ENCODE measurements at places on chromosomes 6 and 20.

- no peak for DNase-seq
Observed at GRCh38 chr6:25314509-25315175, 35.5 kb downstream of the CARMIL1 start.

- no peak for DNase-seq
Observed at GRCh38 chr6:24076011-24076410, 50.0 kb upstream of the NRSN1 start.

- no peak for DNase-seq
Observed at GRCh38 chr6:113619077-113619476, 238.1 kb upstream of the MARCKS start.

- no peak for DNase-seq
Observed at GRCh38 chr20:2397091-2397490, 16.4 kb downstream of the TGM6 start.

- DNase-seq: no peak
Observed at GRCh38 chr6:11152581-11152980, 41.1 kb upstream of the ERVFRD-1 start.

DNA sequence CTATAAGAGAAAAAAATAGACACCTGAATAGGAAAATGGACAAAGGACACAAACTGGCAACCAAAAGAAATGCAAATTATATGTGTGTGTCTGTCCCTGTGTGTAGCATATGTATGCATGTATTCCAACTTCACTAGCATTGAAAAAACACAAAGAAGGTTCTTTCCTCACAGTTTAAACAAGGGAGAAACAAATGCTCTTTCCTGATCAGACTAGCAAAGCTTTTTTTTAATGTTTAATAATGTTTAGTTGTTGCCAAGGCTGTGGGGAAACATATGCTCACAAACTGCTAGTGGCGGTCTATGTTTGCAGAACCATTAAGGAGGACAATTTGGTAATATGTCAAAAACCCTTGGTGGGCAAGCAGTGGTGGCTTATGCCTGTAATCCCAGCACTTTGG is 22.4 kb downstream of the SMLR1 start:
- DNase-seq: no peak

- no peak for DNase-seq
Observed at GRCh38 chr6:43435682-43436437, 8.5 kb downstream of the ABCC10 start.

GRCh38 chr6:141878686-141879085 is 254.0 kb upstream of the GJE1 start:
- DNase-seq: no peak

- no peak for DNase-seq
Observed at GRCh38 chr6:100996409-100996808, 115.3 kb upstream of the ASCC3 start.

DNA sequence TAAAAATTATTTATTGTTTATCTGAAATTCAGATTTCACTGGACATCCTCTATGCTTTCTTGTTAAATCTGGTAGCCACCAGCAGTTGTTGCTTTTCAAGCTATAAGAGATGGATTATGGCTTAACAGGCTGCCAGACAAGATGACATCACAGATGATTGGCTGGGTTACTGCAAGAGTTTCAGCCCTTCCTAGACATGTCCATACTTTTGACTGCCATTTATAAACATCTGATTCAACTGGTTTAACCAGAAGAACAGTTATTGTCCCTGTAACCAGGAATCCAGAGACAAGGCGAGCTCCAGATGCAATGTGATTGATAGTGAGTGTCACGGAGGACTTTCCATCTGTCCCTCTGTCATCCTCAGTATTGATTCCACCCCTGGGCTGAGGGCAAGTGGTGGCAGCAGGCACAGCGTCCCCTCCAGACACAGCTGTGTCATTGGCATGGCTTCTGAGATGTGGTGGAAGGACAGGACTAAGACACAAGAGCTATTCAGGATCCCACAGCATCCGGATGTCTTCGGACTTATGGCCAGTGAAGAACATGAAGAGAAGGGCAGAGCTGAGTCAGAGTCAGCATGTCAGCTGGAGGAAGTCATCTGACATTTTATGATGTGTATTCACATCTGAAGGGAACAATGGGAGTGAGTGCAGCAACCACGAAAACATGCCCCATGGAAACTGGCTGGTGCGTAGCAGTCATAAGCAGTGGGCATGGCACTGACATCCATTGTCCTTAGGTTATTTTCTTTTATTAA is 284.5 kb upstream of the CDYL start:
- no peak for DNase-seq

GRCh38 chr6:4610256-4610655 is 165.9 kb upstream of the CDYL start:
- DNase-seq: no peak

GRCh38 chr6:2127484-2127911 is 117.9 kb downstream of the GMDS start:
- DNase-seq: no peak

- no peak for DNase-seq
Observed at GRCh38 chr6:64034291-64034690, 398.7 kb downstream of the PHF3 start.

DNA sequence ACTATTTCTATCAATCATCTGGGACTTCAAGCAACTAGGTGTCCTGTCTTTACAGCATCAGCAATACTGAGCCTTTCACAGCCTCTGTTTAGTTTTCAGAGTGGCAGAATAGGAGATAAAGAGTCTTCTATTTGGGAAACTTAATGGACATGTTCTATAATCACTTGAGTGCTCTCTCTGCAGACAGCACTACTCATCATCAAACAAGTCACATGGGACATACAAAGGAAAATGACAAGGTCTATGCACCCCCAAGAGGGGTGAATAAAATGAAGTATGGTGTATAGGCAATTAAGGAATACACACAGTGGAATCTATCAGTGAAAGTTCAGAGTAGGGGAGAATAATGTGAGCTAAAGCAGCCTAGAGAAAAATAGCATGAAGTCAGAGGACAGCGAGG is 237.8 kb upstream of the THEMIS start:
- no peak for DNase-seq

- DNase-seq: peak; percentile 44
Observed at GRCh38 chr6:89368107-89368506, 15.6 kb upstream of the UBE2J1 start.

DNA sequence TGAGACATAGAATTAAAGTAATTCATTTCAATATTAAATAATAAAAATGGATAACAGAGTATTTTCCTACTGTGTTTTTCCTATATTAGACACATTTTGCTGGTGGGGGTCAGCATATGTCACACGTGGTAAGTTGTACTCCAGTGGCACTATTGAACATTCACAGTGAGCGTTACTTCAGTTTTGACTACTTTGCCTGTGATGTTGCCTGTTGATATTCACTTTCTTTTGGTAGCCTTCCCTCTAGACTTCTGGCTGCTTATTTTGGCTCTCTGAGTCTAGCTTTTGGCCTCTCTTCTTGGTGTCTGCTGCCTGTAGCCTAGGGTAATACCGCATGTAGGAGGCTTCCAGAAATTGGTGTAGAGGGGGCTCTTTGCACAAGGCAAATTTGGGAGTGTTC is 64.4 kb upstream of the TFB1M start:
- DNase-seq: no peak

DNA sequence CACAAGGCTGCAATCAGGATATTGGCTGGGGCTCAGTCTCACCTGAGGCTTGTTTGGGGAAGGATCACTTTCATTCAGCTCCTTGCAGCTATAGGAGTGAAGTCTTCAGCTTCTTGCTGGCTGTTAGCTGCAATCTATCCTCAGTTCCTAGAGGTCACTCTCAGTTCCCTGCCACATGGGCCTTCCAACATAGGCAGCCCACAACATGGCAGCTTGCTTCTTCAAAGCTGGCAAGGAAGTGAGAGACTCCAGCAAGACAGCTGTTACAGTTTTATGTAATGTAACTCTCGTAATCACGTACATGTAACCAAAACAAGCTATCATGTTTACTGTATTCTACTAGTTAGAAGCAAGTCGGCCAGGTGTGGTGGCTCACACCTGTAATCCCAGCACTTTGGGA is 226.9 kb downstream of the CDC5L start:
- no peak for DNase-seq

GRCh38 chr20:53900380-53900999 is 169.9 kb downstream of the BCAS1 start:
- DNase-seq: no peak
